ENCODE measurements at places on chromosomes 3 and 15.

- DNase-seq = peak; percentile 24
Observed at GRCh38 chr15:70092464-70093027, 5.2 kb downstream of the TLE3 start.

DNA sequence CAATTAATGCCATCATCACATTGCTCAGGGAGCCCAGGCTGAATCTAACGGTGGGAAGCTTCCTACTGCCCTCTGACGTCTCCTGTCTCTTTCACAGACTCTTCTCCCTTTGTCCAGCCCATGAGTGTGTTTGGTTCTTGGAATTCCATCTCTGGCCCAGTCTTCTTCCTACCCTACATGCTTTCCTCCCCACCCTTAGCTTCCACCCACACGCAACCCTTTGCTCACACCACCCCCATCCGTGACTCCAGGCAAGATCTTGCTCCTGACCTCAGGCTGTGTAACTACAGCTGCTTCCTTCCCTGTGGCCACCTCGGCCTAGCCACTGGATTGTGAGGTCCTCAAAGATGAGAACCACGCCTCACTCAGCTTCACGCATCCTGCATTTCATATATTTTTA is 72.3 kb upstream of the THBS1 start:
- DNase-seq = no peak

DNA sequence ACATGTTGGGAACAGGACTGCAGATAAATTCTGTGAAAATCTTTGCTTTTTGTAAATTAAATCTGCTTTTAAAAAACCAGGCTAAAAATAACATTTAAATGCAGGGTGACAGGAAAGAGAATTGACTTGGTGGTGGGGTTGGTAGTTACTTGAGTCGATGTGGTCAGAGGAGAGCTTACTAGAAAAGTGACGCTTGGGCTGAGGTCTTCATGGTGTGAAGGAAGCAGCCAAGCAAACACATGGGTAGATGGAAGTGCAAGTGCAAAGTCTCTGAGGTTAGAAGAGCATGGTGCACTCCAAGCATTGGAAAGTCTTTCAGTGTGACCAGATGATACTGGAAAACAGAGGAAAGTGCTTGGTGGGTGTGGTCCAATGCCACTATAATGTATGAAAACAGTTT is 86.4 kb upstream of the THBS1 start:
- DNase-seq = no peak

GRCh38 chr3:186142393-186142932 is 33.6 kb upstream of the ETV5 start:
- peak; percentile 56 for DNase-seq

- DNase-seq = peak; percentile 85
Observed at GRCh38 chr3:197490098-197491058, 65.4 kb downstream of the BDH1 start.

- DNase-seq = no peak
Observed at GRCh38 chr3:75687323-75687722, 23.2 kb downstream of the FRG2C start.

DNA sequence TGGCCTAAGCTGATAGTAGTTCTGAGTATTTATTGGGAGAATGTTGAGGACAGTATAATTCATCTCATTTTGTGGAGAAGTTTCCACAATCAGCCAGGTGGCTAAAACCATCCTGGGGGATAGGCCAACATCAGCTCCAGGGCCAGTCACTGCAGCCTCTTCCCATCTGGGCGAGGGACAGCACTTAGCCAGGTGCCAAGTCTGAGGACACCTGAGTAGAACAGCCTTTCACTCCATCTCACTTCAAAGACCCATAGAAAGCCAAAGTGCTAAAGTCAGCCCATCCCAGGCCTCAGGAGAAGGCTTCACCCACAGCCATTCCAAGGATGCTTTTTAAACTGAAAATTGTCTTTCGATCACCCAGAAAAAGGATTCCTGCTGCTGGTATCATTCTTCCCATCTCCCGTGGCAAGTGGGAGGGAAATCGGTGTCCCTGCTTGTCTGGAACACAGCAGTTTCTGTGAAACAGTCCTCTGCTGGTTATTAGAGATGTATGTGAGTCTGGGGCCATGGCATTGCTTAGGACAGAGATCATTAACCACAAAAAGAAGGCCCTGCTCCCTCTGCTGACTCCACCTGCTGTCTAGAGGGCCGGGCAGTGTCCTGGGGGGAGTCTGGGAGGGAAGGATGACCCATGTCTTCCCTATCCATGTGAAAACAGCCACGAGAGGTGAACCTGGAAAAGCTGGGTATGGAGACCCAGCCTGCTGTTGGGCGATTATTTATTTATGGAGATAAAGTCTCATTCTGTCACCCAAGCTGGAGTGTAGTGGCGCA is 9.6 kb downstream of the CALML4 start:
- no peak for DNase-seq

- DNase-seq = no peak
Observed at GRCh38 chr3:79178471-79179180, 589.2 kb downstream of the ROBO1 start.

DNA sequence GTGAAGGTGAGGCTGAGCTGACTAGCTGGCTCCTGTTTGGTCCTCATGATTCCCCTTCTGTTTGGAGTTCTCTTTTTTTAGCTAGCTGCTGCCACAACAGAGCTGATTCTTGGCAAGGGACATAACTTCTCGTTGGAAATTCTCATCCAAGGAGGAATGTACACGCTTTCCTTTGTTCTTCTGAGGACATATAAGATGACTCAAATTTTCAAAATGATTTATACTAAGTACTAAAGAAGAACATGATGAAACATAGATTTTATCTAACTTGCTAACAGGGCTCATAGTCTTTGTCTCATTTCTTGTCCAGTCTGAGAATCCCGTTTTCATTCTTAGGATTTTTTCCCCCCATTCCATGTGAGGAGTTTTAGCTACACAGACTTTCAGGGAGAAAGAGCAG is 2.9 kb upstream of the TFG start:
- peak; percentile 51 for DNase-seq

DNA sequence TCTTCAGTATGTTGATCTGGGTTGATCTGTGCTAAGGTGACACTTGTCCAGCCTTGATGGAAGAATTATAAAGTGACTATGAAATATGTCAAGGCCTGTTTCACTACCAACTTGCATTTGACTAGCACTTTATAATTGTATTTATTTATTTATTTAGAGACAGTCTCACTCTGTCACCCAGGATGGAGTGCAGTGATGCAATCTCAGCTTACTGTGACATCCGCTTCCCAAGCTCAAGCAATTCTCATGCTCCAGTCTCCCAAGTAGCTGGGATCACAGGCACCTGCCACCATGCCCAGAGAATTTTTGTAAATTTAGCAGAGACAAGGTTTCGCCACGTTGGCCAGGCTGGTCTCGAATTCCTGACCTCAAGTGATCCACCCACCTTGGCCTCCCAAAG is 25.5 kb upstream of the LACTB start:
- DNase-seq = no peak

DNA sequence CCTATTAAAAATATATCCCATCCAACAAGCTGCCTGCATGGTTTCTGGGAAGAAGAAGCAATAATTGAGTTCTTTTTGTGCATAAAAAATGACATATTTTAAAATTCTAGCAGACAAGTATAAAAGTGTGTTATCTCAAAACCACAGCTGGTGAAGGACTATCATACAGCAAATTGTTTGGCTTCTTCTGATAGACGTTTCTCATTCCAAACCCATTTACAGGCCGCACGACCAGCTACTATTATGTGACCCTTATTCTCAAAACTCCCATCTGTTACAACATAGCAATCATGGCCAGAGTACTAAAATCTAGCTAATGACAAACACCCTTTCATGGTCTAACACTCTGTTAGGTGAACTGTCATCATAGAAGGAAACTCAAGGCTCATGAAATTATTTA is 21.7 kb downstream of the ETFA start:
- DNase-seq = no peak

DNA sequence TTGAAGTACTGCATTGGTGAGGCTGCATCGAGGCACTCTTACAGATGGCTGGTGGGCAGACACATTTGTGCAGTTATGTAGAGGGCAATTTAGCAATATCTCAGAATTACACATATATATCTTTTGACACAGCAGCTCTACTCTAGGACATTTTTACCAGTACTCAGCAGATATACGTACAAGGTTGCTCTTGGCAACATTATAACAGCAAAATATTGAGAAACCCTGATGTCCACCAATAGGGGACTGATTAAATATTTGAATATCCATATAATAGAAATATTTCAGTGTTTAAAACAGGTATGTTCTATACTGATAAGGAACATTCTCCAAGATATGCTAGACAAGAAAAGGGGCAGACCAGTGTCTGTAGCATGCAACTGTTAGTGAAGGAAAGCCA is 7.9 kb upstream of the FBXO22 start:
- DNase-seq = no peak

DNA sequence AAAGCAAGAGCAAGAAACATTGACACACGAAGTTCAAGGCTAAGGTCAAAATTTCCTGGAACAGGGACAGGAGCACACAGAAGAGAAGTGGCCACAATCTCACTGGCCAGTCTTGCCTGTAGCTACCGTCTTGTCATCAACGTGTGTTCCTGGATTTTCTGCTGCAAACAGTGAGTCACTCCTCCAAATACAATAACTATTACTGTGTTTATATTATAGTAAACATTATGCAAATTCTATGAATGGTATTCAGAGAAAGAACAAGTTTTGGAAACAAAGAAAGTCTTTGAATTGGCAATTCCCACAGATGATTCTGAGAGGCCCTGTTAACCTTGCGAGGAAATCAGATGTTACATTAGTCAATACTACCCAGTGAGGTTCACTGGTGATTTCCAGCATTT is 220.5 kb downstream of the FAM43A start:
- no peak for DNase-seq

GRCh38 chr15:35061161-35061824 is 23.8 kb downstream of the NANOGP8 start:
- DNase-seq = no peak

DNA sequence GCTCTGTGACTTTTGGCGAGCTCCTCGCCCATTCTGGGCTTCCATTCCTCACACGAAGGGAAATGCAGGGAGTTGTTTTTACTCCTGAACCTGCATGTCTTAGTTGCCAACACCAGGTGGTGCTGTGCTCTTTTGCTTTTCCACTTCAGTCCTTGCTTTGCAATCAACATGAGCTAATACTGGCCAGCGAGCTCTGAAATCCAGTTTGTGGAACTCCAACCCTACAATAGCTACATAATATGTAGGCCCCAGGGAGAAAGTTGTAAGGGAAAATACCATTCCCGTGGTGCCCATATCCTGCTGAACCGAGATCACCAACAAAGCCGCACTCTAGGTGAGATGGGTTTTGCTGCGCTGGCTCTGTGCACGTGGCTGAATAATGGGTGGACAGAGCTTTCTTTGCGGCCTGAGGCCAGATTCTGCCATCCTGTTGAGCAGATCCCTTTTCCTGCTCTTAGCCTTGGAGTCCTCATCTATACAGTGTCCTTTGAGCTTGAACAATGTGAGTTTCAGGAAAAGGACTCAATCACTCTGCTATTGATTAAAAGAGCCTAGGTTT is 25.0 kb downstream of the LSM3 start:
- peak; percentile 84 for DNase-seq

DNA sequence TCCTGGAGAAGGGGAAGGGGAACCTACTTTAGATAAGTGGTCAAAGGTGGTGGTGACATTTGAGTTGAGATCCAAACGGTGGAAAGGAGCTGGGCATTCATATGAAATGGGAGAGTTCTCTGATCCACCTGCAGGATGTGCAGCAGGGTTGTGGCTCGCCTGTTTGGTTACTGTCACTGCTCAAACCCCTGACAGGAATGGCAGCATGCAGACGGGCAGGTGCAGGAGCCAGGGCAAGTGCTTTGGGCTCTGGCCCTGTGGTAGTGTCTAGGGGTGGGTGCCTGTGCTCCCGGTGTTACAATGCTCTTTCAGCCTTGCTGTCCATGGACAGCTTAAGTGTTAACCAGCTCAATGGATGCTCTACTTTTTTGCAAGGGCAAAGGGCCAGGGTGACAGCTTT is 18.5 kb downstream of the PAQR9 start:
- DNase-seq = no peak

GRCh38 chr15:100081454-100081853 is 260.3 kb downstream of the ADAMTS17 start:
- no peak for DNase-seq

DNA sequence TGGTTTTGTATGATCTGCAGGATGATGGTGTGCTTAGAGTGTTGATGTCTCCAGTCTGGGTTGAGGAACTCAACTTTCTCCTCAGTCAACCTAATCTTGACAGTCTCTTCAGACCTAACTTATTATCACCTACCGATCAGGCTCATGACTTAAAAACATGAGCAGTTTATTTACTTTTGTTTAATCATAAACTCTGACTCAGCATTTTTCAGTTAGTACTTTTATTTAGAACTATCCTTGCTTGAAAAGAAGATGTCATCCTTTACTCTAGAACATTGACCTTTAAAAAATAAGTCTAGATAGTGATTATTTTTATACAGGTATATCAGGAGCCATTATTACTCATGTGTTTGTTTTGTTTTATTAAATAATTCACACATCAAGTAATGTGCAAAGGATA is 414.8 kb downstream of the AGBL1 start:
- no peak for DNase-seq

- DNase-seq = no peak
Observed at GRCh38 chr3:138688871-138689299, 80.3 kb downstream of the FAIM start.

DNA sequence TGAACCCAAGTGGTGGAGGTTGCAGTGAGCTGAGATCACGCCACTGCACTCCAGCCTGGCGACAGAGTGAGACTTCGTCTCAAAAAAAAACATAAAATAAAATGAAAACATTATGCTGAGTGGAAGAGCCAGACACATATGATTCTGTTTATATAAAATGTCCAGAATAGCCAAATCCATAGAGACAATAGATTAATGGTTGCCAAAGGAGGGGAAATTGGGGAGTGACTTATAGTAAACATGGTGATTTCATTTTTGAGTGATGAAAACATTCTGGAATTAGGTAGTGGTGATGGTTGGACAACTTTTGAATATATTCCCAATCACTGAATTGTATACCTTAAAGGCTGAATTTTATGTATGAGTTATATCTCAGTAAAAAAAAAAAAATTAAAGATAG is 172.0 kb upstream of the BFSP2 start:
- DNase-seq = no peak
